Large intestine (tissue), 12 donors: ENCODE measurements at places on chromosomes 13 and 19. TPM values are rescaled to one million over a fixed set of nuclear protein-coding genes. Genes with fewer than 3 reads are reported as not detected.

GRCh38 chr13:79673310-79673992 lies 192.5 kb downstream of the NDFIP2 start:
- DNase-seq = peak; percentile 23

DNA sequence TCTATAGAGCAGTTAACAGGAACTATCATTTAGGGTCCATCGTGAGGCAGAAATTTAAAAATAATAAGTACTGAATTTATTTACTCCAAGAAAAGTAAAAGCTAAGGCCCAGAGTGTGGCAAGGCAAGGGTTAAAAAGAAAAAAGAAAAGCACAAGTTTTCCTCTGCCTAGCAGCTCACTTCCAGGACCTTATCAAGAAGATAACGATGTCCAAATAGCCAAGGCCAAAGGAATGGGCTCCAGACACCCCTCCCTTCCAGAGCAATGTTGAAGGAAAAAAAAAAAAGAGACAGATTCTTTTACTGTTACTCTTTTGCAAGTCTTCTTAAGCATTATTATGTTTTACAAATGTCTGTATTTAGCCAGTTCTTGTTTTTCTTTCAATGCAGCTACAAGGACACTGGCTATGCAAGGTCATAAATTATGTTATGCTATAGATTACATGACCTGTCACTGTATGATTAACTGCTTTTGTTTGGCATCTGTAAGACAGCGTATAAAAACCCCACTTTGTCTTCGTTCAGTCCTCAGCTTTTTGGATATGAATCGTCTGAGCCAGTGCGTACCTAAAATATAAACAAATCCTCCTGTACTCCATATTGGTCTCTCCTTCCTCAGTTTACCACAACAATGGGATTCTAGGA lies 2.9 kb upstream of the ZNF700 start:
- peak; percentile 76 for DNase-seq

DNA sequence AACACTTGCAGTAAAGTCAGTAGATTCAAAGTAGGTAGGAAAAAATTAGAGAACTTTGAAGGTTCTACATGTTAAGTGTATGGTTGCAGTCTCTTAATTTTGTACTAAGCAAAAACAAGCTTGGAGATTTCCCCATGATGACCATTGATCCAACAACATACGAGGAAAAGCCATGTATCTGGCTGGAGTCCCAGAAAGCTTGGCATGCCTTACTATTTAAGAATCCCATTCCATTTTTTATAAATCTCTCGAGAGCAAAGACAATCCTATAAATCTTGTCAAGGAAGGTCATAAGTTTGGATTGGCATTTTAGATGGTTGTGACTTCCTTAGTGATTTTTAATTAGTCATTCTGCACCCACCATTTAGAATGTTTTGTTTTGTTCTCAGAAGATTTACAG lies 495.9 kb downstream of the GPC5 start:
- DNase-seq = no peak

DNA sequence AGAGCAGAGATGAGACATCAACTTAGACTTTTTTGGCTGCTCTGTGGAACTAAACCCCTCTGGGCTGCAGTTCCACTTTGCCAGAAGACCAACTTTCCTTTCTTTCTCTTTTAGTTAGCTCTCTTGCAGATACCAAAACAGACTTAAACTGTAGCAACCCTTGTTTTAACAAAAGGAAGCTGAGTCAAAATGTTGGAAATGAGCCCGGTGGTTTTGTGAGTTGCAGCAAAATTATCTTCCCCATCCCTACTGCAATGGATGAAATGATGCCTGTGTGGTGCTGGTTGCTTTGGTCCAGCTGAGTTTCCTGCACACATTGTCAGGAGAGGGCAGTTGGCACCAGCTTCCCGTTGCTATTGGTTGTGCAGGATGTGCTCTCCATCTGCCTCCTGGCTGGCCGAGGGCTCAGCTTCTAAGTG lies 115.3 kb downstream of the LRCH1 start:
- no peak for DNase-seq

Gene AMER2
- polyA plus RNA-seq = 0.39 TPM

- no peak for DNase-seq
Measured at GRCh38 chr13:33494596-33495204, 209.1 kb upstream of the STARD13 start.

DNA sequence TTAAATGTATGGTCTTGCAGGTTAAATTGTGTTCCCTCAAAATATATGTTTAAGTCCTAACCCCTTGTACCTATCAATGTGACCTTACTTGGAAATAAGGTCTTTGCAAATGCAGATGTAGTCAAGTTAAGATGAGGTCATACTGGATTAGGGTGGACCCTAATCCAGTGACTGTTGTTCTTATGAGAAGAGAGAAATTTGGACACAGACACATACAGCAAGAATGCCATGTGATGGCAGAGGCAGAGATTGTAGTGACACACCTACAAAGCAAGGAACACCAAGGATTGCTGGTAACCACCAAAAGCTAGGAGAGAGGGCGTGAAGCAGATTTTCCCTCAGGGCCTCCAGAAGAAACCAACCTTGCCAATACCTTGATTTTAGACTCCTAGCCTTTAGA lies 50.2 kb downstream of the LACC1 start:
- no peak for DNase-seq

Gene SGCG
- polyA plus RNA-seq = 0.79 TPM

- DNase-seq = no peak
Measured at GRCh38 chr13:57704031-57704430, 72.5 kb downstream of the PCDH17 start.

Gene PDX1
- polyA plus RNA-seq = 20.0 TPM

Gene TSSK6
- 1.2 TPM for polyA plus RNA-seq

DNA sequence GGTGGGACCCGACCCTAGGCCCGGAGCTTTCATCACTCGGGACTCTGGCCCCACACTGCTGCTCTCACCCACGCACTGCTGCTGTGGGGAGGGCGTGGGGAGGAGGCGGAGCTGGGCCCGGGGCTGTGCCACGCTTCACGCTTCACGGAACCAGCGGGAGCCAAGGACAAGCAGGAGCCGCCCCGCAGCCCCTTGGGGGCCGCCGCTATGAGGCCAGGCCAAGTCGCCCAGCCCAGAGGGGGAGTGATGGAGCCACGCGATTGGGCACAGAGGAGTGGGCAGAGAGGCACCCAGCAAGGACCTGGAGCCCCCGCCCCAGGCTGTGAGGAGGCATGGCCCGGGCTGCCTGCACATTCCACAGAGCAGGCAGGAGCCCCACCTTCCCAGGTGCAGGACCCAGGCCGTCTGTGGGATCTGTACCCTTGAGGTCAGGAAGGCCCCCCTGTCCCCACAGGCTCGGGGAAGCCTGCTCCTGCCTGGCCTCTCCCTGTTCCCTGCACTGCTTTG lies 10.2 kb upstream of the SUPT20H start:
- no peak for DNase-seq

Gene TNNT1
- 10.2 TPM for polyA plus RNA-seq

Gene ZNF540
- 5.2 TPM for polyA plus RNA-seq

DNA sequence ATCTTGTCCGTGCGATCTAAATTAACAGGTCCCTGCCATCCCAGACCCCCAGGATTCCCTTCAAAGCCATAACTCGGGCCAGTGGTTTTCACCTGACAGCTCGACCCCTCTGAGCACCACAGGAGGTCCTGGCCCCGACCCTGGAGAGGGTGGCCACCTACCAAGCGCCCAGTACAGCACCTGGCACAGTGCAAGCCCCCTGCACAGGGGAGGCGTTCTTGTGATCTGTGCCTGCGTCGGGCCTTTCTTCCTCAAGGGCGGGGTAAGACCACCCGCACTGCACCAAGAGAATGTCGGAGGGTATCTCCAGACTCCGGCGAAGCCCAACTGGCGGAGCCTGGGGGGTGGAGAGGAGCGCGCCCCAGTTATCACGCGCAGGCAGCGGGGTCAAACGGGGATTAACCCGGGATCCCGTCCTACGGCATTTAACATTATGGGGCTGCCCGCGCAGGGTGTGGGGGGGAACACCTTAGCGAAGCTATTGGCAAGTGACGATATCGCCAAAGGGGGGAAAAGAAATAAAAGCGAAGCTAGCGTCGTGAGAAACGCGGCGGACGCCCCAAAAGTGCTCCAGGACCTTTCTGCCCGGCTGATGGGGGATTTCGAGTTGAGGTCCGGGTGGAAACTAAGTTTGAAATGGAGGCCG lies 1.3 kb upstream of the HNRNPL start:
- DNase-seq = no peak

Gene DKKL1
- 0.91 TPM for polyA plus RNA-seq
